ENCODE measurements at places on chromosomes 2 and 18.

DNA sequence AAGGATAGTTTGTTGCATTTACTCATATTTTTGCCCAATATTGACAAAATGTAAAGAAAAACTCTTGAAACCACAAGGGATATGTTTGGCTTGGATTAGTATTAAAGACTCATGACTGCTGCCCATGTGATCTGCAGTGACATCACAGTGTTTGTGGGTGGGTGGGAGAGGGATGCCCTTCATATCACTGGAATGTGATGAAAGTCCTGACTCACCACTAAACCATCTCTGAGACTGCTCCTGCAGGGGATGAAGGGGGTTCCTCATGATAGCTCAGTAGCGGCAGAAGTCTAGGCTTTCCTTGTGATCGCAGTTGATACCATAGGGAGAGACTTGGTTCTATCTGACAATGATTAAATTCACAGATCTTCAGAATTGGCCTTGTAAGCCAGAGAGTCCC, 451.2 kb downstream of the CNTNAP5 start:
- no peak for DNase-seq

GRCh38 chr2:25512707-25513106, 160.7 kb downstream of the DTNB start:
- no peak for DNase-seq

GRCh38 chr18:34548973-34549294, 161.2 kb upstream of the DTNA start:
- DNase-seq = no peak

DNA sequence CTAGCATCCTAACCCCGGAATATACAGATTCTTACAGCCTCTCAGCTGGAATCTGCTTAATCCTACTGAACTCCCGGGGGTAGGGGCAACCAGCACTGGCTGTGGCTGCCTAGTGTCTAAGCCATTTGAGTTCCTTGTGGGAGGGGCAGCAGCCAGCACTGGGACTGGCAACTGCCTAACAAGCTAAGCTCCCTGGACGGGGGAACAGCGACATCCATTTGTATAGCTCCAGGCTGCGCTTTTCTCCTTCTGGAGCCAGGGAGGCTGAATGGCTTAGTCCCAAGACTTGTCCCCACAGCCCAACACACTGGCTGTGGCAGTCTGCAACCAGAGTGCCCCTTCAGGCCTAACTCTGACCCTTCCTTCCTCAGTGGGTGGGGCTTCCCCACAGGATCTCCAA, 787.2 kb downstream of the METTL4 start:
- DNase-seq = no peak

DNA sequence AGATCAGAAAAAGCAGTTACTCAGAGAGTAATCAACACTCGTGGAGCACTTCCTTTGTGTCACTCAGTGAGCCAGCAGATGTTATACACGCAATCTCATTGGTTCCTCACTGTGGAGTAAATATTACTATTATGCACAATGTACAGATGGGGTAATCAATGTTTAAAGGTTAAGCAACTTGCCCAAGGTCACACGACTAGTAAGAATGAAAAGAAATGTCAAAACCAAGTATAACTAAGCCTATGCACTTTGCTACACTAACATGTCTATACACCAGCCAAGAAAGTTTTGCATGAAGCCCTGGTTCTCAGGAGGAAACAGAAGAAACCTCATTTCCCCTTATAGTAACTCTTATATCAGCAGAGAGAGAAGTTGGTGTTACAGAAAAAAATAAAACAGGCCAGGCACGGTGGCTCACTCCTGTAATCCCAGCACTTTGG, 5.4 kb downstream of the METTL21A start:
- no peak for DNase-seq

Data from right lung (tissue), 10 donors.